Activated CD4-positive, alpha-beta T cell treated with anti-CD3 and anti-CD28 coated beads, Interleukin-2, amount 50 U/mL, for 24 hours (primary cell): ENCODE measurements at places on chromosomes 11 and 22.
A peak's percentile ranks its signal among the peaks of the same experiment; 100 is the strongest.

DNA sequence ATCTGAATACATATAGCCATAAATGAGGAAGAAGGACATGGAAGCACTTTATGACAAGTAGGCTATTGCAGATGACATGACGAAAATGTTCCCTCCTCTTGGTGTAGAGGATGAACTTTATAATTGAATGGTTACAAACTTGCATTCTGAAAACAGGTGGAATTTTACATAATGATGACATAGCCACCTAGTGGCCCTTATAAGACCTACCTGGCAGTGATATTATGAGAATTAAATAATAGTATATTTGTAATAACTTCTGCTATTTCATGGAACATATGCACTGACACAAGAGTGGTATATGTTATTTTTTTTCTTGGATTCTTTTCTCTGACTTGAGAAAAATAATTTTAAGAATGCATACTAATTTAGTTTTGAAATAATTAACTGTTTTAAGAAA lies 22.9 kb downstream of the TRIM22 start:
- DNase-seq: no peak

- no peak for DNase-seq
Measured at GRCh38 chr11:7257724-7258123, 6.0 kb downstream of the SYT9 start.

GRCh38 chr11:134541951-134542350 lies 129.9 kb upstream of the B3GAT1 start:
- no peak for DNase-seq

- DNase-seq: no peak
Measured at GRCh38 chr11:8250434-8250833, 13.2 kb downstream of the LMO1 start.

- DNase-seq: peak; percentile 96
Measured at GRCh38 chr11:86068951-86069407, at the start of gene PICALM. Gene PICALM (minus strand): TSS chr11:86069084. CDS start chr11:86068780, 304 bp downstream.

- DNase-seq: no peak
Measured at GRCh38 chr11:90803366-90803765, 580.5 kb upstream of the CHORDC1 start.

DNA sequence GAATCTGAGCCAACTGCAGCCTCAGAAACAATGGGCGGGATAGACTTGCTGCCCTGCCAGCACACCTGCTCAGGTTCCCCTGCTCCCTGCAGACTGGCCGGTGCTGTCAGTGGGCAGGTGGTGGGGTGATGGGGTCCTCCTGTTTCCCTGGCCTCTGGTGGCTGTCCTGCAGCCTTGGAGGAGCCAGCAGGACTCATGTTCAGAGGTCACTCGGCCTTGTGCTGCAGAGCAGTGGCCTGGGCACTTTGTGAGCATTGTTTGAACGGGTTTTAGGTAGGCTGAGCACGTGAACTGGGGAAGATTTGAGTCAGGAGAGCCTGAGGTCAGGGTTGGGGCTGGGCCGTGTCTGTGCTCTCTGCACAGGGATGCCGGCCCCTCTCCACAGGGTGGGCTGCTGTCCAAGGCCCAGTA lies 17.6 kb downstream of the PPIL2 start:
- no peak for DNase-seq

GRCh38 chr11:4074266-4074665 lies 20.3 kb upstream of the RRM1 start:
- DNase-seq: no peak
